Activated gamma-delta T cell treated with Interleukin-2 at 50 U/mL for 16 hours (primary cell): ENCODE measurements at places on chromosomes 11 and 22.

- DNase-seq: peak; percentile 86
These were observed 3.9 kb downstream of the UCP3 start for GRCh38 chr11:74004759-74005615.

DNA sequence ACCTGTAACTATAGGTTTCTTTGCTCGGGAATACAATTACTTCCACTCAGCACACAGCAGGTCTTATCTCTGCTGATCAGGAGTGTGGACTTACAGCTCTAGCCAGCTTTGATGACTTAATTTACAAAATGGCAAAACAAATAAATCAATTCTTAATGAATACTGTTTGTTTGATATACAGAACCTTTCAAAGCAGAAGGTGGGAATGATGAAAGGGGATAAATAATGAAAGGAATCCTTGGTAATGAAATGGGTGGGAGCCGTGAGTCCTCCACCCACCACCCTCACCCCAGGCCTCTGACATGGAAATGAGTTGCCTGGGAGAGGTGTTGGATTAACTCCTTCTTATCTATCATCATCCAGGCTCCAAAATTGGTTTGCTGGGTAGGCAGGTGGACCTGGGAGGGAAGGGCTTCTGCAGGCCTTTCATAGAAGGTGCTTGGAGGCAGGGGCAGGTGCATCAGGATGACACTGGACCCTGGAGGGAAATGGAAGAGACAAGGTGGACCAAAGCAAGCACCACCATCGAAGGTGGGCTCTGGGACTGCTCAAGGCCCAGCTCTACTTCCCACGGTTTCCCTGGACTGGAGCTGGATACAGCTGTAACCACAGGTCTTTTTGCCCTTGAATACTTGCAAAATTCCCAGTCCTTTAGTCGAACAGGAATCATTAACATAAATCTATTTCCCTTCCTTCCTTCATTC lies 23.0 kb downstream of the POU2AF1 start:
- DNase-seq: no peak

DNA sequence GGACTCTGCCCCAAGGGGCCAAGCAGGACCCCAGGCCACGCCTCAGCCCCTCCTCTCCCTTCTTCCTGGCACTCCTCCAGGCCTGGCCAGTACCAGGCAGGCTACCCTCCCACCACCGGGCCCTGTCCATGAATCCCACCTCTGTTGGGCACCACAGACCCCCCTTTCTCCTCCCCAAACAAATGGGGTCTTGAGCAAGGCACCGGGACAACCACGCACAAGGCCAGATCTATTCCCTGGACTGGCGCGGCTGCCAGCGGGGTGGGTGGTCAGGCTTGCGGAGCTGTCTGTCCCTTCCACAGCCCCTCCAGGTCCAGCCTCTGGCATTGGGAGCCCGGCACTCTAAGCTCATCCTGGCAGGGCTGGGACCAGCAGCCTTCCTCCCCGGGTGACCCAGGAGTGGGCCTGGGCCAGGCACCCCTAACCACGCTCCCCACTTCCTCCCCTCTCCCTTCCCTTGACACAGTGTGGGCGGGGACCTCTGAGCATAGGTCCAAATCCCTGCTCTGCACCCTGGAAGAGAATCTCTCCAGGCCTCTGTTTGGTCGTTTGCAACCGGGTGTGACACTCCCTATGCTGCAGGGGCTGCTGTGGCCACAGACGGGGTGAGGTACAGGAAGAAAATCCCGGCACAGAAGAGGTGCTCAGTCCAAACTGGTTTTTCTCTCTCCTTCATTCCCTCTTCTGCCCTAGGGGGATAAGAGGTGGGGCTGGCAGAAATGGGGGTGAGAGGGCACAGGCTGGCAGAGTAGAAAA lies 14.6 kb downstream of the ELFN2 start:
- no peak for DNase-seq

GRCh38 chr11:18310800-18311340 lies 11.1 kb downstream of the HPS5 start:
- DNase-seq: no peak

DNA sequence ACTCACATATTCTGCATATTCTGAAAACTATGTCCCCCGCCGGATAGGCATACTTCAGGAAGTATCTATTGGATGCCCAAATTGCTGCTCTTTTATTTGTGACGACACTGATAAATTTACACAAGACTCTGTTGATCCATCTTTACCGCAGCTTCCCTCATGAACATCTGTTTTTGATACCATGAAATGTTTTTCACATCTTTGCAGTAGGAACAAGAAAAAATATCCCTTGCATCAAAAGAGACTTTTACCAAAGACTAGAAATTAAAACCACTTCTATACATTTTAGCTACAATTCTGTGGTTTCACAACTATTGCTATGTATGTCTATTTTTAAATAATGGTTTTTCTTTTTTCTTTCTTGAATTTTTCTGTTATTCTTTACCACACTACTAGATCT lies 15.3 kb downstream of the POU2AF2 start:
- DNase-seq: no peak

DNA sequence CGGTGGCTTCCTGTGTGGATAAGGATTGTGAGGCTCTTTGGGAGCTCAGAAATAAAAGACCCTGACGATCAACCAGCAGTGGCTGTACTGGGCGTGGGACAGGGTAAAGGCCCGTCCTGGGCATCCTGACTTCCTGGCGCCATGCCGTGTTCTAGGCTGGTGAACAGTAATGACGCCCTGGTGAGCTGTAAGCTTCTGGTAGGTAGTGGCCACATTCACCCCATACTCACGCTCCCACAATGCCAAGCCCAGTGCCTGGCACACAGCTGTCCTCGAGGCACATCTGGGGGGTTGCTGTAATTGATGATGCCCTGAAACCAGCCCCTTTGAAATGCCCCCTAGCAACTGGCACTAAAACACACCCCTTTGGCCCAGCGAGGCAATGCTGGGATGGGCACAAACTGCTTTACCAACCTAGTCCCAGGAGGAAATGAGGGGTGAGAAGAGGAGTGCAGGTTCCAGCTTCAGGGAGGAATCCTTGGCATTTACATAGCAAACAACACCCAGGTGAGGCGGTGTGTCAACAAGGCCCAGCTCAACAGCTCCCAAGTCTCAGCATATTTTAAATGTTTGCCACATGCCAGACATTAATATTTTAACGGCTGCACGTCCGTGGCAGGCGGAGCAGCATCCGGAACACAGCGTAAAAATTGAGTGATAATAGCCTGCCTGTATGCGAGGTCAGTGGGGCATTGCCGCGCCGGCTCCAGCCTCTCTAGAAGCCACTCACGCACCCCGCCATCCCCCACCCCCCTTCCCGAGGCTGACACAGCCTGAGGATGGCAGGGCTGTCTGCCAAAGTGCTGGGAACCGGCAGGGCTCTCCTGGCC lies 79.3 kb downstream of the DSCAML1 start:
- no peak for DNase-seq

- DNase-seq: no peak
These were observed 291.0 kb downstream of the BRD1 start for GRCh38 chr22:49536571-49537131.

DNA sequence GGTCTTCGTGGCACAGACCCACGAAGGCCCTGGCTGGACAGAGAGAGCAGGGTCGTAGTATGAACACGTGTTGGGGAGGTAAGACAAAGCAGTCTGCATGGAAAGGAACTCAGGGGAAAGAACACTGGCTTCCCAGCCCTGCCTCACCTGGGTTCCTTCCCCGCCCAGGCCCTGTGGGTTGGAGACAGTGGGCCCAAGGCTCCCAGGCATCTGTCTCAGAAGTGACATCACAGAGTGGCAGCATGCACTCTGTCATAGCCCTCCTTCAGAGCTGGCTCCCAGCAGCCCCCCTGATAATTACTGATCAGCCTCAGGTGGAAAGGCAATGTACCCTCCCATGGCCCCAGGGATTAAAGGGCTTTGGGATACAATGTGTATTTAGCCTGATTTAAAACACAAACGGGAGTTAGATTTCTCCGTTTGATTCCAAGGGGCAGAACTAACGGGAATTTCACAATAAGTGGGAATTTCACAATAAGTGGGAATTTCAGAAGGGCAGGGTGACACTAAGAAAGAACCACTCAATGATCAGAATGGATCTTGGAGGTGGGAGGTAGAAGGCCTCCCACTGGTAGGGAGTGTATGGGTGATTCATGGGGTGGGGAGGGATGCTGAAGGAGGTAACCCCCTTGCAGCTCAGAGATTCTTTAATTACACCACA lies 65.1 kb downstream of the SLC22A12 start:
- DNase-seq: no peak

- DNase-seq: no peak
These were observed 17.2 kb downstream of the CNTF start for GRCh38 chr11:58639669-58640068.

DNA sequence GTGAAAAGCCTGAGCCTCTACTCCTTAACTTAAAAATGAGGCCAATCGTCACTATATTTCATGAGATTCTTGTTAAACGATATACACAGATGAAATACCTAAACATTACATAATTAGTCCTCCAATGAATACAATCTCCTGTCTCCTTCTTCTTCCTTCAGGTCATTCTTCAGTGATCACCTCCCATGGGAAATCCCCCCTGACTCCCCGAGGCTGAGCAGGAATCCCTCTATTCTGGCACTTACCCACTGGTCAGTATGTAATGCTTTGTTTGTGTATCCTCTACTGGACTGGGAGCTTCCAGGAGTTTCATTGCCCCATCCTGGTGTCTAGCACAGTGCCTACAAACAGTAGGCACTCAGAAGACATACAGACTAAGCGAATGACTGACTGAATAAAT lies 52.3 kb downstream of the RAB38 start:
- DNase-seq: no peak

DNA sequence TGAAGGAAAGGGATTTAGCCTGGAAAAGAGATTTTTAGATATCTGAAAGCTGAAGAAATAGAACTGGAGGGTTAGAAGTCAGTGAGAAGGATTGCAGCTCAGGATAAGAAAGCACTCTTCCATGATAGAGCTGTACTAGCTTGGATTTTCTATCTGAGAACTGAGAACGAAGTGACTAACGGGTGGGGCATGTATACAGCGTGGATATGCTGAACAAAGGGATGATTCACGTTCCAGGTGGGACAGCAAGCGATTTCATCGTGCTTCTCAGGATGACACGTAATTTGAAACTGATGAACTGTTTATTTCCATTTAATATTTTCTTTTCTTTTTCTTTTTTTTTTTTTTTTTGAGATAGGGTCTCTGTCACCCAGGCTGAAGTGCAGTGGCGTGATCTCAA lies 53.0 kb downstream of the GRAMD1B start:
- no peak for DNase-seq

DNA sequence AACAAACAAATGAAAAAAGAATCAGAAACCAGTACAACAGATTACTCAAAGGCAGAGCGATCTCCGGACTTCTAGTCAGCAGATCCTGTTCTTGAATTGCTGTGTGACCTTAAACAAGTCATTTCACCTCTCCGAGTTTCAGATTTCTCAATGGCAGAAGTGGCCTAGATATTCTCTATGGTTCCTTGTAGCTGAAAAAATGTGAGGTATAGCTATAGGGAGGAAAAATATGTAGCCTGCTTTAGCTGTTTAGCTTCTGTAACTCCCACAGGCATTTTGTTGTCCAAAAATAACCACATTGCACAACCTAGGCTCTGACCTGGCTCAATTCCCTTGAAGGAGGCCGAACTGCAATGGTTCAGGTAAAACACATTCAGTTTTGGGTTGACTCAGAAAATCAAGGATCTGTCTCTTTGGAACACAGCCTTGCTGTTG lies 100.7 kb downstream of the DBX1 start:
- DNase-seq: no peak

- DNase-seq: no peak
These were observed 5.1 kb downstream of the LRRC51 start for GRCh38 chr11:72085621-72086351.

GRCh38 chr11:78194490-78194889 lies 5.8 kb downstream of the USP35 start:
- no peak for DNase-seq

DNA sequence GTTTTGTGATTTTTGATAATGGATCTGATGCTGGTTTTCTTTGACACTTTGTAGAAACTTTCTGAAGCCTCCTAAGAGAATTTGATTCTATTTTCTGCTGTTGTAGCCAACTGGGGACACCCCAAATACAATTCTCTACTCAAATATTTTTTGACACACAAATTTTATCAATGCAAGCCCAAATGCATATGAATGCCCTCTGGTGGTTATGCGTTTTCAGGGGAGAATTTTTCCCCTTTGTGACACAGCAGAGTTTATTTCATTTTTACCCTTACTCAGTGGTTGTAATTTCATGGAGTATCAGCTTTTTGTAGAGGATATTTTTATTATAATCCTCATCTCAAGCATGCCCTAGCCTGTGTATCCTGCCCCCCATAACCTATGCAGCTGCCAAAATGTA lies 44.7 kb upstream of the MTMR2 start:
- DNase-seq: no peak

- DNase-seq: no peak
These were observed 7.4 kb upstream of the MB start for GRCh38 chr22:35624547-35624946.

GRCh38 chr11:2752923-2753322 lies 53.1 kb upstream of the KCNQ1OT1 start:
- no peak for DNase-seq

DNA sequence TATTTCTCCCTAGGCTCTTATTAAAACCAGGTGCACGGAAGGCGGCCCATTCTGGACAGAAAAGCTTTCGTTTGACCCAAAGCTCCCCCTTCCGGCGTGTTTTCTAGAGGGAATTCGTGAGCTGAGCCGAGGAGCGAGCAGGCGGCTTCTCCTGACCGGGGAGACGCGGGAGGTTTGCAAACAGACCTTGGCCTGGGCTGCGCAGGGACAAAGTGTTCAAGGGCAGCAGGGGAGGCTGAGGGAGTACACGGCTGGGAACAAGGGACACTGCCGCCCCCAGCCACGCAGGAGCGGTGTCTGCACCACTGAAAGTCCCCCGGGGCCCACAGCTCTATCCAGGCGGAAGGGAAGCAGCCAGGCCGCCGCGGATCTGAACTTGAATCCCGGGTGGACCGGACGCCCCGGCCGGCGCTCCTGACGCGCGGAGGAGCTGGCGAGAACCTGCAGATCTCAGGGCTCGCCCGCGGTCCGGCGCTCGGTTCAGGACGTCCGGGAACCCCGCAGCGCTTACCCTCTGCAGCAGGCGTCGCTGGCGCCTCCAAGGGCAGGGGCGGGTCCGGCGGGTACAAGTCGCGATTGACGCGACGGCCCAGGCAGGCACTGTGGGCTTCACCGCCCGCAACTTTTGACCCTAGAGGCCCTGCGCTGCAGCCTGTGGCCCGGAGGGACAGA lies 101.9 kb downstream of the WT1 start:
- DNase-seq: no peak

GRCh38 chr22:42962295-42963230 lies 52.4 kb downstream of the PACSIN2 start:
- no peak for DNase-seq

GRCh38 chr11:134862587-134863195 lies 450.6 kb upstream of the B3GAT1 start:
- DNase-seq: no peak

DNA sequence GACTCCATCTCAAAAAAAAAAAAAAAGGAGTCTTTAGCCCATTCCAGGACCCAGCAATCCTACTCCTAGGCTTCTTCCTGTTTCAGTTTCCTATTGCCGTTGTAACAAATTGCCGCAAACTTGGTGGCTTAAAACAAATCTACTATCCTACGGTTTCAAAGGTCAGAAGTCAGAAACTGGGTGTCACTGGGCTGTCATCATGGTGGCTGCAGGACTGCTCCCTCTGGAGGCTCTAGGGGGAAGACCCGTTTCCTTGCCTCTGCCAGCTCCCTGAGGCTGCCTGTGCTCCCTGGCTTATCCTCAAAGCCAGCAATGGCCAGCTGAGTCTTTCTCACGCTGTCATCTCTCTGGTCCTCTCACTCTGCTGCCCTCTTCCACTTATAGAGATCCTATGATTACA lies 8.7 kb upstream of the DAGLA start:
- no peak for DNase-seq
